ENCODE measurements at places on chromosomes 1 and 21. TPM values are rescaled to one million over a fixed set of nuclear protein-coding genes. Genes with fewer than 3 reads are reported as not detected.

TMEM53 gene
- polyA plus RNA-seq: 4.4 TPM

ZNF648 gene
- polyA plus RNA-seq: not detected

- DNase-seq: no peak
These were observed 114.5 kb upstream of the C1orf21 start for GRCh38 chr1:184272175-184272866.

DNA sequence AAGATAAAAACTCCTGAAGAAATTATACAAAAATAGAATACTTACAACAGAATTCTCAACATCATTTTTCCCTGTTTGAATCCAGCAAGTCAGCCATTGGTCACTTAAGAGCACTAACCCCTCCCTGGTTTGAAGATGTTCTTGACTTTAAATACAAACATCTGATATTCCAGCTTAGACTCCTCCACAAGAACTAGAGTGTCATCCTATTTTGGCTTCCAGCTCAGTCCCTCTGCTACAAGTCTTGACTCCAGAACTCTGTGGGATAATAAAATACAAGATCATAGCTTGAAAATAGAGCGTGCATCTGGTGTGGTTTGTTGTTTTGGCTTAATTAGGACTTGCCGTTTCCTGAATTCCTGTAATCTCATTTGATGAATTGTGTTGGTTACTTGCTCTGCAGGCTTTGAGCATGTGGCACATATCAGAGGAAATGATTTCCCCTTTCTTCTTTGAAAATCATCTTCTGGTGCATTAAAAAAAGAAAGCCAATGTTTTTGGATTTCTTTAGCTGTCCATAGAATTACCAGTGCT is 63.7 kb upstream of the DPT start:
- no peak for DNase-seq

Data from AG04450 (cell line).